ENCODE measurements at places on chromosomes 16 and 17.

GRCh38 chr17:40345994-40346764 is 18.4 kb downstream of the GJD3 start:
- DNase-seq, result no peak

GRCh38 chr16:67807148-67807682 is 526 bp downstream of the TSNAXIP1 start:
- DNase-seq, result no peak

DNA sequence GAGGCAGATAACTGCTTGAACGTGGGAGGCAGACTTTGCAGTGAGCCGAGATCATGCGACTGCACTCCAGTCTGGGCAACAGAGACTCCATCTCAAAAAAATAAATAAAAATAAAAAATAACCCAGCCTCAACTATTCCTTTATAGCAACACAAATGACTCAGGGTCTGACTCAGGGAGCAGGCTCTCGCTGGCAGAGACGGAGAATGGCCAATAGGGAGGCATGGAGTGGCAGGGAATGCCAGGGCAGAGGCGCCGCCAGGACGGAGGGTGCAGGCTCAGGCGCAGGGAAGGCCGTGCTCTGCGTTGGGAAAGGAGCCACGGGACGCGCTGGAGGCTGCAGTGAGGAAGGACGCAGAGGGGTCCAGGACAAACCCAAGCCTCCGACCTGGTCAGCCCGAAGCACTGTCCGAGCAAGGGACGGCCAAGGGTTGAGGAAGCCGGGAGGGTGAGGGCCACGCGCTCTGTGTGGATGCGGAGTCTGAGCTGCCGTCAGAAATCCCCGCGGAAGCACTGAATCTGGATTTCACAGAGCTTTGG is 40.3 kb downstream of the PKD1 start:
- DNase-seq, result no peak

DNA sequence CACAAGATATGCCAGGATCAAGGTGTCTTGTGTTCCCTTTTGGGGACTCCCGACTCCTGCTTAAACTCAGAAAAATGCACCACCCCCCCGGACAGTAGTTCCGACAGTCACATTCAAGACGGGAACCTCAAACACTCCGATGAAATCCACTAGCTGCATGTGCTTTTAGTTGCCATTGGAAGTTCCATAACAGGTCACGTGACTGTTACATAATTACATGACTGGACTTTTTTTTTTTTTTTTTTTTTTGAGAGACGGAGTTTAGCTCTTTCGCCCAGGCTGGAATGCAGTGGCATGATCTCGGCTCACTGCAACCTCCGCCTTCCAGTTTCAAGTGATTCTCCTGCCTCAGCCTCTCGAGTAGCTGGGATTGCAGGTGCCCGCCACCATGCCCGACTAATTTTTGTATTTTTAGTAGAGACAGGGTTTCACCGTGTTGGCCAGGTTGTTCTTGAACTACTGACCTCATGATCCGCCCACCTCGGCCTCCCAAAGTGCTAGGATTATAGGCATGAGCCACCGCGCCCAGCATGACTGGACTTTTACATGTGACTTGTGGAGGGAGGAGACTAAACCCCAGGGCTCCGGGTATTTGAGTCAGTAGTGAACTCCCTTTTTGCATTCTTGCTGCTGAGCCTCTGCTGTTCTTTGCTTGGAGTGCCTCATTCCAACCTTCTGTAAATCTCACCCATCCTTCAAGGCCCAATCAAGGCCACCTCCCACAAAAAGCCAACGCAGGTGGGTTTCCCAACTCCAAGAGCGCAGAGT is 1.6 kb downstream of the SIRT7 start:
- DNase-seq, result no peak

DNA sequence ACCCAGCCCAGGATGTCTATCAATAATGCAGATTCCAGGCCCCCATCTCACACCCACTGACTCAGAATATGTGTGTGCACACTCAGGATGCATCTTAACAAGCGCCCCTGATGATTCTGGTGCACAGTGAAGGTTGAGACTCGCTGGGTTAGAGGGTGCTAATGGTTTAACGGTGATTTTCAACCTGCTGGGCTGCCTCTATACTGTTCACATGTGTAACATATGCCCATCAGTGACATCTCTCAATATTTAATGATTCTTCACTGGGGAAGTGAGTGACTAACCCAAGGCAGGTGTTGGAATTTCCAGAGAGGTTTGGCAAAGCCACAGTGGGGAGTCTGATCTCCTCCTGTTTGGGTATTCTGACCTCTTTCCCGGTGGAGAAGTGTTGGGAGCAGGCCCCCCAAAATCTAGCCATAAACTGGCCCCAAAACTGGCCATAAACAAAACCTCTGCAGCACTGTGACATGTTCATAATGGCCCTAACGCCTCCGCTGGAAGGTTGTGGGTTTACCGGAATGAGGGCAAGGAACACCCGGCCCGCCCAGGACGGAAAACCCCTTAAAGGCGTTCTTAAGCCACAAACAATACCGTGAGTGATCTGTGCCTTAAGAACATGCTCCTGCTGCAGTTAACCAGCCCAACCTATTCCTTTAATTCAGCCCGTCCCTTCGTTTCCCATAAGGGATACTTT is 4.1 kb upstream of the DOC2B start:
- DNase-seq, result no peak

DNA sequence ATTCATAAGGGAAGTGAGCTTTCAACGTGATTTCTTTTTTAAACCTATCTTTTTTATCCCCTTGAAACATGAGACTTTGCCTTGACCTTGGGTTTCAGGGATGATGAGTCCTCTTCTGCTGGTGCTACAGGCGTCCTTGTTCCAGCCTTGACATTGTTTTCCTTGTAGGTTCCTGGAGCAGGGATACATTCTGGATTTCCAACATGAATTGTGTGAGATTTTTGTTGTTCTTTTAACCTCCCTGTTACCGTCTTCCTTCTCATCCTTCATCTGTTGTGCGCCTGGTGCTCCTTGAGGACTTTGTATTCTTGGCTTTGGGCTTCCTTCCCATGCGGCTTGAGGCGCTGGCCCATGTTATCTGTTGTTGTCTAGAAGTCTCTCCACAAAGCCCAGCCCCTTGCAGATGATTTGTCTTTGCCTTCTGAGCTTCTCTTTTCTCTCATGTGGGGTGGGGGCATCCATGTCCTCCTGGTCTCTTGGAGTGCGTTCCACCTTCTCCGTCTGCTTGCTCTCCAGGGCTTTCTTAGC is 283.6 kb downstream of the SNX29 start:
- DNase-seq, result no peak

- DNase-seq, result no peak
Observed at GRCh38 chr16:1299012-1299867, 10.2 kb upstream of the UBE2I start.

GRCh38 chr16:80317599-80318037 is 223.2 kb upstream of the DYNLRB2 start:
- no peak for DNase-seq

GRCh38 chr17:7356072-7356549 is 1.2 kb downstream of the TMEM95 start:
- peak; percentile 74 for DNase-seq

DNA sequence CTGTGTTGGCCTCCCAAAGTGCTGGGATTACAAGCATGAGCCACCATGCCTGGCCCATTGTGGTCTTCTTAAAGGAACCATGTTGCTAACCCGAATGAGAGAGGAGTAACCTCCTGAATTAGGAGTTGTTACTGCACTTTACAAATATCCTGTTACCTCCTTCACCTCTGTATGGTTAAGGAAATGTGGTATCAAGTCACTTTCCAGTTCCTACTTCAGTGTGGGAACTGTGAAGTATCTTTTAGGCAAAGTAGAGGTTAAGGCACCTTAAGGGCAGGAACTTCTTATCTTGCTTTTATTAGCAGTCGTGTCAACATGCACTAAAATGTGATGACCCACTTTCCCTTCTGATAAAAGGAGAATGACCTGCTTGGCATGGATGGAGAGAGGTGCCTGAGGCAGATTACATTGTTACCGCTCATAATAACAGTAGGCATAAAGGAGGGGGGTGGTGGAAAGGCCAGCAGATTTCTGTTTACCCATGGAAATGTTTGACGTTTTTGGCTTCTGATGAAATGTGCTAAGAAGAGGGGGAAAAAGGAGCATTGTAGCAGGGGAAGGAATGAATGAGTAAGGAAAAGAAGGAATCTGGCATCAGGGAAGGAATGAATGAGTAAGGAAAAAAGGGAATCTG is 28.5 kb downstream of the FTO start:
- no peak for DNase-seq

GRCh38 chr16:50303041-50303604 is 36.8 kb downstream of the ADCY7 start:
- no peak for DNase-seq

DNA sequence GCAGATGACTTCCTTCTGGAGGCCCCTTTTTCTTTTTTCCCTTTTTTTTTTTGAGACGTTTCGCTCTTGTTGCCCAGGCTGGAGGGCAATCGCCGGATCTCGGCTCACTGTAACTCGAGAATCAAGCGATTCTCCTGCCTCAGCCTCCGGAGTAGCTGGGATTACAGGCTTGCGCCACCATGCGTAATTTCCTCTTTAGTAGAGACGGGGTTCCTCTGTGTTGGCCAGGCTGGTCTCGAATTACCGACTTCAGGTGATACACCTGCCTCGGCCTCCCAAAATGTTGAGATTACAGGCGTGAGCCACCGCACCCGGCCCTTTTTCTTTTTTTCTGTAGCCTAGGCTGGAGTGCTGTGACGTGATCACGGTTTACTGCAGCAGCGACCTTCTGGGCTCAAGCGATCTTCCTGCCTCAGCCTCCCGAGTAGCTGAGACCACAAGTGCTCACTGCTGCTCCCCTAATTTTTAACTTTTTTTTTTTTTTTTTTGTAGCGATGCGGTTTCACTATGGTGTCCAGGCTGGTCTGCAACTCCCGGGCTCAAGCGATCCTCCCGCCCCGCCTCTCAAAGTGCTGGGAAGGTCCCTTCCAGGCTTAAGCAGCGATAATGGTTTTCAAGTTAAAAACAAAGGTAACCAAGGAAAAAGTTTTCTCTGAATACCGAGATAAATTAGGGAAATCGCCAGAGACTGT is 956 bp upstream of the IST1 start:
- no peak for DNase-seq

- DNase-seq, result no peak
Observed at GRCh38 chr16:31451681-31452351, 7.5 kb upstream of the ARMC5 start.

GRCh38 chr16:85982563-85982939 is 83.6 kb downstream of the IRF8 start:
- DNase-seq, result no peak

DNA sequence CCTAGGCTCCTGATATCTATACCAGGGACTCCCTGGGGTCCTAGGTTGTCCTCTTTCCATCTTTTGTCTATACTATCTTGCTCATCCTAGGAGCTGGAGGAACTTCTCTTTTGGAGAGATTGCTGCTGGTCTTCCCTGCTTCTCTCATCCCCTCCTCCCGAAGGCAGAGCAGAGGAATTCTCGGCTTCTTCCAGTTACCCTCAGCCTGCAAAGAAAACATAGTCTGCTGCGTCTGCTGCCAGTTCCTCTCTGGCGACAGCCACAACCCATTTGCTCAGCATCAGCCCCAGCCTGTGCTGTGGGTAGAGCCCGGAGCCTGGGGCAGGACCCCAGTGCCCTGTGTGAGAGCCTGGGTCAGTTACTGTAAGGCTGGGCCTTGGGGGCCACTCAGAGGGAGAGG is 21.5 kb upstream of the DYNLL2 start:
- no peak for DNase-seq

DNA sequence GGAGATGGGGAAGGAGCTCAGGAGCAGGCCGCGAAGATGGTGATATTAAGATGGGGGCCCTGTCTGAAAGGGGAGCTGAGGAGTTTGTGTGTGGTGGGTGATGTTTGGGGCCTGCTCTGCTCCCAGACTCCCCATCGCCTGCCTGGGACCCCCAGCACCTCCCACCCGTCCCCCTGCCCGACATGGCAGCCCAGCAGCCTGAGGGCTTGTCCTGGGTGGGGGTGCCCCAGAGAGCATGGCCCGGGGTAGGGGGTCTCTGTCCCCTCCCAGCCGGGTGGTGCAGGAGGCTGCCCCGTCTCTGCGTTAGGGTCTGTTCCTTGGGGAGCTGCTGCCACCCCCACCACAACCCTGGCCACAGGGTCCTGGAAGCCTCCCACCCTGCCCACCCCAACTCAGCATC is 5.2 kb downstream of the CDH15 start:
- DNase-seq, result no peak

GRCh38 chr17:63931981-63932561 is at the start of gene CD79B:
TSS of gene CD79B (minus strand) at chr17:63932331. CDS start at chr17:63932261, 70 bp downstream.
- no peak for DNase-seq

- no peak for DNase-seq
Observed at GRCh38 chr16:10765772-10766171, 22.1 kb downstream of the NUBP1 start.

GRCh38 chr17:49403514-49404289 is 11.0 kb downstream of the PHB1 start:
- DNase-seq, result no peak

DNA sequence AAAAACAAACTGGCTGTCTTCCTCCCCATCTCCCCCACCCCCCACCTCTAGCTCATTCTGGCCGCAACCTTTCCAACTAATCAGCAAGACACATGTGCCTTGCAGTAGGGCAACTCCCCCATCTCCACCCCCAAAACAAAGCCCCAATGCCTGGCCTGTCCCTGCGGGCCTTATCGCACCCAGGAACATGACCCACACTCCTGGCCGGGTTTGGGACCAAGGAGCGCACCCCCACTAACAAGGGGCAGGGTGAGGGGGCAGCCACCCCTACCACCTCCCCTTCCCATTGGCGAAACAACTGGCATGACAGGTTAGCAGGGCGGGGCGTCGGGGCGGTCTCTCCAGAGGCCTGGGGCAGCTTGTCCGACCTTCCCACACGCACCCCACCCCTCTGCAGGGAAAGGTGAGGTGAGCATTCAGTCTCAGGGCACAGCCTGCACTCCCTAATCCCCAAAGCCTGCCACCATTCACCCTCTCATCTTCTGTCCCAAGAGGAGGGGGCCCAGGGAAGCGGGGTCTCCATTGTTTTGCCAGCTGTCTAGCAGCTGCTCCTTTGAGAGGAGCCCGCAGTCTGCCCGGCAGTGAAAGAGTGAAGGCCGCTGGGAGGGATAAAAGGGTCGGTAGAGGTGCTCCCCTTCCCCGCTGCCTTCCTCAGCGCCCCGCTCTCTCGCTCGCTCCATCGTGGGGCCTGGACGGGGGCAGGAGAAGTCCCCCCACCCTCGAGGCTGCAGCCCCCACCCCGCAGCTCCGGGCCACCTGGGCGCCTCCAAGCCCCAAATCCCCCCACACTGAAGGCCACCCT is 765 bp downstream of the MYO18A start:
- DNase-seq, result no peak

DNA sequence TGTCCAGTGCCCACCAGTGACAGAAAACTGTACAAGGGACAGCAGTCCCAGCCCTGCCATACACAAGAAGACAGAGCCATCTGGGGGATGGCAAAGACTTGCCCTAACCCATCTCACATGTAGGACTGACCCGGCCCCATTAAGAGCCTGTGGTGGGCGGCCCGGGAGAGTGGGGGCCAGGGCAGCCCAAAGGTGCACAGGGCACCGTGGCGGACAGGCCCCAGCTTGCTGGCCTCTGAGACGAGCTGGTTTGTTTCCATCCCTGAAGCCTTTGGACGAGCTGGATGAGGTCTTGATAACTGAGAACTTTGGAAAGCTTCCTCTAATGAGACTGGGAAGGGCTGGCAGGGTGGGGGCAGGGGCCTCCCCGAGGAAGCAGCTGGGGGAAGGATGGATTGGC is 11.0 kb upstream of the RCVRN start:
- DNase-seq, result no peak
